ENCODE measurements at places on chromosomes 5 and 9.
A peak's percentile ranks its signal among the peaks of the same experiment; 100 is the strongest.

GRCh38 chr9:133204993-133205336 is 4.1 kb downstream of the OBP2B start:
- DNase-seq, result no peak

- DNase-seq, result peak; percentile 48
Measured at GRCh38 chr5:17189381-17190036, 27.9 kb upstream of the BASP1 start.

- no peak for DNase-seq
Measured at GRCh38 chr5:132439521-132440089, 51.0 kb downstream of the IRF1 start.

GRCh38 chr5:10629682-10630081 is 65.8 kb downstream of the ANKRD33B start:
- no peak for DNase-seq

DNA sequence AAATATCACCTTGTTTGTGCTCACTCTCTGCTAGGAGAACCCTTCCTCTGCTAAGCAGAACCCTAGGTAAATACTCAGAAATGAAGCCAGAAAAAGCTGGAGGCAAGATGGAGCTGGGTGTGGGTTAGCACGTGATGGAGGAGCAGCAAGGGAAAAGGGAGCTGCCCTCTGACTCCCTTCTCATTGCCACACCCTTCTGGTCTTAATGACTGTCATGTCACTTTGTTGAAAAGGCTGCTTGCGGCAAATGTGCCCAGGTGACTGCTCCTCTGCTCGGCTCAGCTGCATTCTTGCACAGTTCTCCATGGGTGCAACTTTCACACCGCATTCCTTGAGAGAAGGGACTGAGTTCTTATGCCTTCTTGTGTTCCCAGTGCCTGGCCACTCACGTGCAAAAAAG is 36.4 kb upstream of the TBC1D2 start:
- no peak for DNase-seq

- no peak for DNase-seq
Measured at GRCh38 chr5:117803533-117803932, 1184.8 kb downstream of the DTWD2 start.

GRCh38 chr5:108064302-108064701 is 317.6 kb downstream of the FBXL17 start:
- DNase-seq, result no peak

DNA sequence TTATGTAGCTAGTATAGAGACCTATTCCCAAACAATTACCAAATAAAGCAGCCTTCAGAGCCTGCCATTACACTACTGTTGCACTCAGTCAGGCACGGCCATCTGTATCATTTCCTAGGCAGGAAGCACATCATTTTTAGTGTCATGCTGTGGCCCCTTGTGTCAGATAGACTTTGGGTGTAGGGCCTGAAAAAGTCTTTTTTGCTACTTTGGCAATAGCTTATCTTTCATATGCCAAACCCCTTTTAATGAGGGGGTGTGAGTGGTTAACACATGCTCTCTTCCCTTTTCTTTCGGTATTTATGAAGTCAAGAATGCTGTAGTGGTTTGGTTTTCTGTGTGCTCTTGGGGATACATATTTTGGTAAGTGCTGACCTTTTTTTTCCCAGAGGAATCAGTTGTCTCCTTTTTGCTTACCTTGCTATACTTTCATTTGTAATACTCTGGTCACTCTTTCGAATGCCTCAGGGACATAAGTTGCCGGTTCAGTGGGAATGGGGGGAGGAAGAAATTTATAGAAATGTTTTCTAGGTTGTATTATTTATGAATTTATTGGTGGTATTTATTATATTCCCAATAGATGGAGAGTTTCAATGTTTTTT is 209.8 kb downstream of the CSNK1G3 start:
- DNase-seq, result no peak

DNA sequence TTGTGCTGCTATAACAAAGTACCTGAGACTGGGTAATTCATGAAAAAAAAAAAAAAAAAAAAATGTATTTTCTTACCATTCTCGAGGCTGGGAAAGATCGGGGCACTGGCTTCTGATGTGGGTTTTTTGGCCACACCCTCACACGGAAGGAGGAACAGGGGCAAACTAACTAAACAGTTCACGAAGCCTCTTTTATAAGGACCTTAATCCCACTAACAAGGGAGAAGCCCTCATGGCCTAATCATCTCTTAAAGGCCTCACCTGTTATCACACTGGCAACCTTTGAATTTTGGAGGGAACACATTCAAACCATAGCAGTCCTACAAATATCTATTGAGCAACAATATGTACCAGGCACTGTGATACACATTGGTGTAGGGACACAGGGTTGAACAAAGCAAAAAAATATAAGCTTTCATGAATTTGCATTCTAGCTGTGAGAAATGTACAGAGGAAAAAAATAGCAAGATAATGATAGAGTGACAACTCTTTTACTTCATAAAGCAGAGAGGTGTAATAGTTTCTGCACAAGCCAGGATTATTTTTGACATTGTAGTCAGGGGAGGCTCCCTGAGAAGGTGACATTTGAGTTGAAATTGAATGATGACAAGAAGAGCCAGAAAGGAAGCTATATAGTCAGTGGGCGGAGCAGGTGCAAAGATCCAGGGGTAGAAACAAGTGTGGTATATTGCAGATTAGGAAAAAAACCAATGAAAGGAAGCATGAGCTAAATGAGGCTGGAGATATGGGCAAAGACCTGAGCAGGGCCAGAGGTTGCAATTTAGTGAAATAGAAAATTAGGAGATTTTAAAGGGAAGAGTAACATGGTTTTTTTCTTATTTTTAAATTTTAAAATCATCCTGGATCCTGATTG is 68.1 kb upstream of the GRAMD2B start:
- DNase-seq, result no peak

DNA sequence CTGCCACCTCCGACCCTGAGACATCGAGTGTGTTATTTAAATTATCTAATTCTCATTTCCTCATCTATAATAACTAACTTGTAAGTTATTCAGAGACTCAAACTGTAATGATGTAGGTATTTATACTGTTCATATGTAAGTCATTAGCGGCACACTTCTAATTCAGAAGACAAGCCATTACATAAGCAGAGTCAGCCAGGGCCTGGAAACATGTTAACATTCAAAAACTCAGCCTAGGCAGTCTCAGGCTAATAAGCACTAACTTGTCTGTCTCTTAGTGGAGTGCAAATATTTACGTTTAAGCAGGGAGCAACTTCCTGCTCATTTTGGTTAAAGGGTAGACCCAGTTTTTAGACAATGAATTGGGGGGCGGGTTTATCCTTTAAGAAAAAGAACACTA is 598.4 kb downstream of the ACTL7B start:
- DNase-seq, result no peak

GRCh38 chr9:128927731-128928411 is 7.1 kb downstream of the PHYHD1 start:
- DNase-seq, result no peak

DNA sequence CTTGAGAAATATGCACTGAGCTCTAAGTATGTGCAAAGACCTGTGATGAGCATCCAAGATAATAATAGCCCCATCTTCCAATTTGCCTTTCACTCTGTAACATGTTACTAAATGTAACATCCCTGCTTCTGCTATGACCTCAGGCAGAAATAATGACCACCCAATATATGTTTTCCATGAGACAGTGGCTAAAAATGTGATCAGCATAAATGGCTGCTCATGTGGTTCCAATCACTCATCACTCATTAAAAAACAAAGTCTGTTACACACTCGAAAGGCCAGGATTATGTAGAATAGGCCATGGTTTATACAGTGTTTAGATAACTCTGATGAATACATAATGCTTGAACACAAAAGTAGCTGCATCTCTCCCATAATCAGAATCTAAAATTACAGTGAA is 71.4 kb upstream of the MOCS2 start:
- no peak for DNase-seq
